IPS DF 6.9 (cell line): ENCODE measurements at places on chromosomes 12 and 14.
A peak's percentile ranks its signal among the peaks of the same experiment; 100 is the strongest.

DNA sequence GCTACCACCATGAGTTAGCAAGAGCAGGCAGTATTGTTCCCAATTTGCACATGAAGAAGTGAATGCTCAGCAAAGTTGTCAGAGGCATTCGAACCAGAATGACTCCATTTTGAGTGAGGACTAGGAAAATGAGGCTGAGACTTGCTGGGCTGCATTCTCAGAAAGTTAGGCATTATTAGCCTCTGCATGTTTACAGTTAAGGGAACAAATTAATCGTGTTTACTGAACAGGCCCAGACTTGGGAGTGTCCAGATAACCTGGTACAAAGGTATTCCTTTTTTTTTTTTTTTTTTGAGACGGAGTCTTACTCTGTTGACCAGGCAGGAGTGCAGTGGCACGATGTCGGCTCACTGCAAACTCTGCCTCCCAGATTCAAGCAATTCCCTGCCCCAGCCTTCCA is 22.5 kb upstream of the VWF start:
- H3K36me3 ChIP-seq: no peaks in the 10 kb centered on the region
- H3K4me1 ChIP-seq: no peaks in the 10 kb centered on the region
- no peak for DNase-seq
- no peak overlapping the region for H3K27ac ChIP-seq

- H3K27ac ChIP-seq: no peak overlapping the region
- no peaks in the 10 kb centered on the region for H3K27me3 ChIP-seq
- DNase-seq: no peak
- H3K4me1 ChIP-seq: 0 out of 2 replicates have a peak, but pooled peaks cover 1% of the 10 kb centered on the region
- H3K4me3 ChIP-seq: no peak overlapping the region
- no peaks in the 10 kb centered on the region for H3K36me3 ChIP-seq
Measured at GRCh38 chr12:43336962-43337555, 214.9 kb downstream of the ADAMTS20 start.

- no peaks in the 10 kb centered on the region for H3K27me3 ChIP-seq
- H3K36me3 ChIP-seq: no peaks in the 10 kb centered on the region
- no peak overlapping the region for H3K4me3 ChIP-seq
- H3K27ac ChIP-seq: no peak overlapping the region
- DNase-seq: no peak
Measured at GRCh38 chr12:46477541-46477940, 105.0 kb upstream of the SLC38A2 start.

DNA sequence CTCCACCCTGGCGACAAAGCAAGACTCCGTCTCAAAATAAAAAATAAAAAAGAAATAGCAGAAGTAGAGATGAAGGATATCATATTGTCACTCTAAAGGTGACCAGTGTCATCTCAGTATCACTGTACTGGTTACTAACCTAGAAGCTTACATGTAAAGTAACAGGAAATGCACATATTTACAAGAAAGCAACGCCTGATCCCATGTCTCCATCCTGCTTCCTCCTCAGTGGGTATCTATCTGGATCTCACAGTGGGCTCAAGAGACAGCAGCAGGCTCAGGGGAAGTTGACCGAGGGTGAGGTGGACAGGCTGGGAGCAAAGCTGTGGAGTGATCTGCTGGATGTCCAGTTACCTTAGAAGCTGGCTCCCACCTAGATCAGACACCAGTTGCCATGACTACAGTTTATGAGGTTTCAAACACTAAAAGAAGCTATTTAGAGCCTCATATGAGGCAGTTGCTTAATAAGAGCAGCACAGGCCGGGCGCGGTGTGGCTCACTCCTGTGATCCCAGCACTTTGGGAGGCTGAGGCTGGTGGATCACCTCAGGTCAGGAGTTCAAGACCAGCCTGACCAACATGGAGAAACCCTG is 10.5 kb downstream of the MTRFR start:
- no peaks in the 10 kb centered on the region for H3K4me1 ChIP-seq
- no peak overlapping the region for H3K4me3 ChIP-seq
- DNase-seq: no peak
- H3K36me3 ChIP-seq: no peaks in the 10 kb centered on the region; the same call in 1 of the 2 replicates
- H3K27ac ChIP-seq: no peak overlapping the region

- no peaks in the 10 kb centered on the region for H3K36me3 ChIP-seq
- no peak overlapping the region for H3K27ac ChIP-seq
- H3K27me3 ChIP-seq: no peaks in the 10 kb centered on the region
Measured at GRCh38 chr14:21039585-21040369, 2.4 kb upstream of the RNASE7 start.

DNA sequence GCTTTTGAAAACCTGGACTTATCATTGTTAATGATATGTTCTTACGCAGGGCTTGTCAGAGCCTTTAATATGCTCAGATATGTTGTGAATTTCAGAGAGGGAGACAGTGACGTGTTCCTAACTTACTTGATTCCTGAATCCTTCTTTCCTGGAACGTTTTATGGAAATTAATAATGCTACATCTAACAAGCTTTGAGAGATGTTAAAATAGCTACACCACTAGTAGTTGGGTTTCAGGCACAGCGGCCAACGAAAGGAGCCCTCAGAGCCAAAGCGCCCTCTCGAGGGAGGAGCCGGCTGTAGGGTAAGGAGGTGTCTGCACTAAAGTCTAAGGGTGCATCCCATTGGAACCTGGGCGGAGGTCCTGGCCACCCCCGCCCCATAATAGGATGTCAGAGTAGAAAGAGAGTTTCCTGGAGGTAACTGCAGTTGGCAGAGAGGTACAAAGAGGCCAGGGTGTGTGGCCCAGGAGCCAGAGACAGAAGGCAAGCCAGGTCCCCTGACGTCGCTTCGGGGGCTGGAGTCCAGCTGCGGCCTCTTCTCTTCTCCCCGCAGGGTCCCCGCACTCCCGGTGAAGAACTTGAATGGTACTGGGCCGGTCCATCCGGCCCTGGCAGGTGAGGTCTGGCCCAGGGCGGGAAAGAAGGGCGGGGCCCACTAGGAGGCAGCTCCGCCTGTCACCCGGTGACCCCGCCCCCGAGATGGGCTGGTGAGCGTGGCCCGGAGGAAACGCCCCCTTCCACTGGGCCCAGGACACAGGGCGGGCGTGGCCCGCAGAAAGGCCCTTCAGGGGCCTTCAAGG is 36.3 kb downstream of the DTX1 start:
- H3K27ac ChIP-seq: no peak overlapping the region
- peak overlapping the region; percentile 33; the same call in 1 of the 2 replicates for H3K4me3 ChIP-seq
- no peak for DNase-seq
- H3K4me1 ChIP-seq: no peaks in the 10 kb centered on the region; the same call in 1 of the 2 replicates

DNA sequence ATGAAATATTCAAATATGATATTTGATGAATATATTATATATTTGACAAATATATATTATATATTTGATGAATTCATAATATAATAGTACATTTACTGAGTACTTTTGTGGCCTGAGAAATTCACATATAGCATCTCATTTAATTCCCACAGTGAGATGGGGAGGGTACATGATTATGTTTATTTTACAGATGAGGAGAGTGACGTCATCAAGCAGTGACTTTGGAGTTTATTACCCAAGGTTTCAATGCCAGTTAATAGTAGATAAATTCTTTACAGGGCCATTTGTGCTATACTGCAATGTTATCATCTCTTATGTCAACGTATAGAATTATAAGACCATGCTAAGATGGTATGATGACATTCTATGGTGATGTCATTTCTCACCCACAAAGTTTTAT is 352.7 kb downstream of the TMTC2 start:
- DNase-seq: no peak
- H3K36me3 ChIP-seq: no peaks in the 10 kb centered on the region
- peaks cover 2% of the 10 kb centered on the region; the same call in 1 of the 2 replicates for H3K4me1 ChIP-seq

DNA sequence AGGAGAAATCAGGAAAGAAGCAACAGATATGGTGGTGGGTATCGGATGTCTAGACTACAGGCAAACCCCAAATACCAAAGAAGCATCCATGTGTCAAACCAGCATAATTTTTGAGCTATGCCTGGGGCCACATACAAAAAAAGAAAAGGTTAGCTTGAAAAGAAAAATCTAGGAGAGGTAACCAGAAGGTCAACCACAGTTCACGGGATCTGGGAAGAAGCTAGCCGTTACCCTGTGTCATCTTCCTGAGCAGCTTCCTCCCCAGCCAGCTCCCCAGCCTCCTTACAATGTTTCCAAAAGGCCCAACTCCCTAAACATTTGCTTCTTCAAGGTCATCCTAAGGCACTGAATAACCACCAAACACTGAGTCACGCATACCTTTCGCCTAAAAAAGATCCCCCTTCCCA is 3.1 kb downstream of the SINHCAF start:
- H3K27me3 ChIP-seq: no peaks in the 10 kb centered on the region
- DNase-seq: no peak
- no peak overlapping the region for H3K27ac ChIP-seq
- H3K4me1 ChIP-seq: peaks cover 8% of the 10 kb centered on the region; the same call in 1 of the 2 replicates
- H3K36me3 ChIP-seq: no peaks in the 10 kb centered on the region; the same call in 1 of the 2 replicates

DNA sequence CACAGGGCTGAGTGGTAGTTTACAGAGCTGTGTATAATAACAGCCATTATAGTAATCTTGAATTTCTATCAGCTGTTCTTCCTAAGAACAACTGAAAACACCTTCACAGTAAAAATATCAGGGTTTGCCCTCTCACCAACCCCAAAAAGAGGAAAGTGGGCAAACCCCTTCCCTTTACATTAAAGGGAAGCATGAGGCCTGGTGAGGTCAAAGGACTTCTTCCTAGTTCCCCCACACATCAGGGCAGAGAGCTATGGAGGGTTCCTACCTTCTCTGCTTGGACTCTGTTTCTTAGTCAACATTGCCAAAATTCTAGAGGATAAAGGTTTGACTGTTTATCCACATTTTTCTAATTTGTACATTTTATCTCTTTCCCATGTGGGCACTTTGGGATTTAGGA is 4.4 kb upstream of the RPAP3 start:
- no peak overlapping the region for H3K4me3 ChIP-seq
- no peaks in the 10 kb centered on the region for H3K27me3 ChIP-seq
- no peaks in the 10 kb centered on the region for H3K36me3 ChIP-seq
- H3K27ac ChIP-seq: no peak overlapping the region
- DNase-seq: no peak
- H3K4me1 ChIP-seq: no peaks in the 10 kb centered on the region

DNA sequence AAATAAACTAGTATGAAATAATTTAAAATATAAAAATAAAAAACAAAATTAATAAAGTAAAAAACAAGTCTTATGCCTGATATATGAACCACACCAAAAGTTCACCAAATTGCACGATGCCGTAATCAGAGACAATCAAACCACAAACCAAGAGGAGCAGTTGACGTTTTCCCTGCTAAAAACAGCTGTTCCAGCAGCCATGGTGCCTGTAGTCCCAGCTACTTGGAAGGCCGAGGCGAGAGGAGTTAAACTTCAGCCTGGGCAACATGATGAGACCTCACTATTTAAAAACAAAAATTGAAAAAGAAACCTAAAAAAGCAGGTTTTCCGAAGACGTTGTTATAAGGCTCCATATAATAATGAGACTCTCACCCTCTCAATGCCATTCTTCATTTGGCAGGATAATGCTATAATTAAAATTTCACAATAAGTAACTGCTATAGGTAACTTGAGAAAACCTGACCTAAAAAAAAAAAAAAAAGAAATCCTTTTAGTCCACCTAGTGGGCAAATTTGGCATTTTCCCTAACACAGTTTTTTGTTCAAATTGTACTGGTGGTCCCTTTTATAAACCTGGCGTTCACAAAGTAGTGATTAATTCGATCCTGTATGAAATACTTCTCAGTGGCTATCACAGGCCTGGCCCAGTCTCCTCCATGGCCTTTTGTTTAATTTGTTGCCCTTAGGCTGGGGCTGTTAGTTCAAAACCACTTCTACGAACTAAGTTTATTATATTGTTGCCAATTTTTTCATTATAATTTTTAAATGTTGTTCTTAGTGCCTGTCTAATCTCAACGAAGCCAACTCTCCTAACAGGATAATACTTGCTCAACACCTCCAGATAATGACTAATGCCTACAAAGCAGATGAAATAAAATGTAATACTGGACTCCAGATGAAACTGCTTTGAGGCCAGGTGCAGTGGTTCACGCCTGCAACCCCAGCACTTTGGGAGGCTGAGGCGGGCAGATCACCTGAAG is 62.1 kb downstream of the TNFAIP2 start:
- H3K27me3 ChIP-seq: peaks cover 5% of the 10 kb centered on the region; the same call in 1 of the 2 replicates
- no peak for DNase-seq
- no peaks in the 10 kb centered on the region for H3K36me3 ChIP-seq

DNA sequence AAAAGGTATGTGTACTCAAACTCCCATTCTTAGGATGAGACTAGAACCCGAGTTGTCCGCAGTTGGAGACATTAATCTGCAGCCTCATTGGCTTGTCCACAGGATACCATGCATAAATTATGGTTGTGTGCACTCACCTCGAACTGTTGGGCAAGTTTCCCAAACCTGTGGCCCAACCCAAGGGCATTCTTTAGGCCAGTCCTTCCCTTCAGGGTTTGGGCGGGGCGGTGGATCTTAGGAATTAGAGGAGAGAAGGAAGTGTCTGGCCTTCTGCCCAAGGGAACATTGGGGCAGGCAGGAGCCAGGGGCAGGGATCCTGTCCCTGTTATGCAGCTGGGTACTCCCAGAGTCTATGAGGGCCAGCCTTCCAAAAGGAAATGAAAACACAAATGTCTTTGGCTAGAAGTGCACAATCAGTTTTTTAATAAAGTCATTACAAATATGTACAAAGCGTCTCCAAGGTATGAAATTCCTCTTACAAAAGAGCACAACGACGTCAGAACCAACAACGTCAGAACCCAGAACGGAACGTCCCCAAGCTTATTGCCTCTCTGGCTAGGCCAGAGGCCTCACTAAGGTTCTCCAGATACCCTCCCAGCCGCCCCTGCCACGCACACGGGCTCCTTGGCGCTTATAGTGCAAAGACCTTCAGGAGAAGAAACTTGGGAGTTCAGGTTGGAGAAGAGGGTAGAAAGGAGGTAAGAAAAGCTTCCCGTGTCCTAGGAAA is 25.3 kb downstream of the HRK start:
- no peak for DNase-seq
- no peak overlapping the region for H3K4me3 ChIP-seq
- no peak overlapping the region for H3K27ac ChIP-seq
- H3K27me3 ChIP-seq: no peaks in the 10 kb centered on the region

- no peak for DNase-seq
- no peak overlapping the region for H3K4me3 ChIP-seq
- no peak overlapping the region for H3K27ac ChIP-seq
- H3K27me3 ChIP-seq: no peaks in the 10 kb centered on the region
Measured at GRCh38 chr14:77067632-77068516, 30.2 kb upstream of the CIPC start.

- no peak for DNase-seq
- H3K36me3 ChIP-seq: no peaks in the 10 kb centered on the region
- H3K4me3 ChIP-seq: no peak overlapping the region
- no peaks in the 10 kb centered on the region; the same call in 1 of the 2 replicates for H3K4me1 ChIP-seq
- no peaks in the 10 kb centered on the region for H3K27me3 ChIP-seq
- no peak overlapping the region for H3K27ac ChIP-seq
Measured at GRCh38 chr12:130240831-130241590, 78.7 kb downstream of the FZD10 start.

GRCh38 chr12:93802293-93802692 is 125.1 kb downstream of the CRADD start:
- DNase-seq: no peak
- no peak overlapping the region for H3K27ac ChIP-seq
- H3K4me1 ChIP-seq: peaks cover 3% of the 10 kb centered on the region; the same call in 1 of the 2 replicates
- H3K27me3 ChIP-seq: no peaks in the 10 kb centered on the region
- H3K36me3 ChIP-seq: no peaks in the 10 kb centered on the region
